ENCODE measurements at places on chromosomes 2 and 18.

DNA sequence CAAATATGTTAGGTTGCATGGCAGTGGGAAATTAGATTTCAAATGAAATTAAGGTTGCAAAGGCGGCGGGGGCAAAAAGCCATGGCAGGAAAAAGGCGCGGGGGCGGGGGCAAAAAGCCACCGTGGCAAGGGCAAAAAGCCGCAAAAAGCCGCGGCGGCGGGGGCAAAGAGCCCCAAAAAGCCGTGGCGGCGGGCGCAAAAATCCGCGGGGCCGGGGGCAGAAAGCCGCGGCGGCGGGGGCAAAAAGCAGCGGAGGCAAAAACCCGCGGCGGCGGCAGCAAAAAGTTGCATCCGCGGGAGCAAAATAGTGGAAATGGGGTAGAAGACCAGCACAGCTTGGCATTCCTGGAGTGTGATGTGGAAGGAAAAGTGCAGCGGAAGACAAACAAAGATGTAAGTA lies 417.1 kb downstream of the ANKRD30B start:
- no peak for DNase-seq

DNA sequence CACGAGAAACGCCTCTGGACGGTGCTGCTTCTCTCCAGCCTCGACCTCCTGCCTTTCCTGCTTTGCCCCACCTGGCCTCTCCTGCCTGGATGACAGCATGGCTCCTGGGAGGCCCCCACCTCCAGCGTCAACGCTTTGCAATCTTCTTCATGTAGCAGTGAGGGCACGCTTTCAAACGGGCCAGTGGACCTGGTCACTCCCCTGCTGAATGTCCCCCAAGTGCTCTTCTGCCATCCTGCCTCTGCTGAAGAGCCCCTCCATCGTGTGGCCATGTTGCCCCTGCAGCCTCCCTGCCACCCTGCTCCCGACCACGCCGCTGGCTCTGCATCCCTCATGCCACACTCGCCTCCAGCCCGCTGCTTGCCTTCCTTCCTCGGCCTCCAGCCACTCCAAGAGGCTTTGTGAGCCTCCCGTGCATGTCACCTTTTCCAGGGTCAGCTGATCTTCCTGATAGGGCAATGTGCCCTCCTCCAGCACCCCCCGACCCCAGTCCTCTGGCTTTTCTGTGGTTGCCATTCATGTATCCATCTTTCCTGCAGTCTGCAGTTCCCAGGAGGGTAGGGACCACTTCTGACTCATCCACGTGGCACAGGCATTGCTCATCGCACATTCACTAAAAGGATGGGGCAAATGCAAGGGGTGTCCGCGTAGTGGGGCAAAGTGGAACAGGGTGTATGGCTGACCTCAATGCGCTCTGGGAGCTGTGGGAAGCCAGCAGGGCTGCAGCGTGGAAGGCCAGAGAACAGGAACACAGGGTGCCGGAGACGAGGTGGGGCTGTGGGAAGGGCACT lies 268.8 kb downstream of the TWIST2 start:
- no peak for DNase-seq

GRCh38 chr2:226777611-226778010 lies 22.0 kb downstream of the IRS1 start:
- no peak for DNase-seq

DNA sequence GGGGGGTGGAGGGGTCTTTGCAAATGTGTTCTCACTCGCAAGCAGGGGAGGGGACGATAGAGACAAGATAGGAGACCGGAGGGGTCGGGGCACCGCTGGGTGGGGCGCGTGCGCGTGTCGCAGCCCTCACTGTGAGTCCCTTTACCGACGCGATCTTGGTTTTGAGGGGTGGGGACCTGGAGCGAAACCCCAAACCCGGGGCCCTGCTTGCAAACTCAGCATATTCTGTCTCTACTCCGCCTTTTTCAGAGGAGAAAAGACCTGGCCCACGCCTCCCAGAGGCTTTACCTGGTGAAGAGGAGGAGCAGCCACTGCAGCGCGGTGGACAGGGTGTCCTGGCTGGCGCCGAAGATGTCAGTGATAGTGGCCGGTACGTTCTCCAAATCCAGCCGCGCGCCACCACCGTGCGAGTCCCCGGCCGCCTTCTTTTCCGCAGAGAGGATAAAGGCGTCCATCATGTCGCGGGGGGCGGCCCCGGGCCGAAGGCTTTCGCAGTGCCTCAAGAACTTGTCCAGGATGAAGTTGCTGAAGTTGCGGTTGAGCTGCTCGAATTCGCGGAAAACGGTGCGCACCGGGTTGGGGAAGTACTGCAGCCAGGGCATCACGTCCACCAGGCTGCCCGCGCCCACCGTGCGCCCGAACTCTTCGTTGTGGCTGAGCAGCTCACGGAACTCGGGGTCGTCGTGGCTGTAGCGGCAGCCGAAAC lies 1.7 kb downstream of the CYP1B1 start:
- no peak for DNase-seq

DNA sequence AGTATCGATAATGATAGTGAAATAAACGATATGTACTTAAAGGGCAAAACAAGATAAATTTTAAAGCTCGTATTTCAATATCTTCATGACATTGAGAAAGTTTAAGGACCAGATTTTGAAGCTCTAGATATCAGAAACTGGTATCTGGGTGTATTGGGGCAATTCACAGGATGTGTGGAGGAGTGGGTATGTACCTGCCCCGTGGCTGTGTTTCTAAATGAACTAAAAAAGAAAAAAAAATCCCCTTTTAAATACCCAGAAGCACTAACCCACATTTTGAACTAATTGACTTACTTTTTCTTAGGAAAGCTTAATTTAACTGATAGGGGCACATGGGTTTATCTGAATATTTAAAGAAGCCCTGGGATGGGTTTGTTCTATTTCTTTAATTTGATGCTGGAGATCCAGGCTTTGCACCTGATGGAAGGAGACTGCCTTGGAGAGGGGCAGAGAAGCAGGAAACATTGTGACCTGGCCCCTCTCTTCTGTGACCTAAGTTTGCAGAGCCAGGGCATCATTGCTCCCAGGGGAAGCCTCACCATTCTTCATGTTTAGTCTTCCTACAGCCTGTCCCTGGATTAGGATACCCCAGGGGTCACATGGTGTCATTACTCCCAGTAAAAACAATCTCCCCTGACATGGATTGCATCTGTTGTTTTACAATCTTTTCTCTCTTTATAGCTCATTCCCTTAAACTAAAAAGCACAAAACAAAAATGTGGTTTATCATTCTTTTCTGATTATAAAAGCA lies 7.6 kb upstream of the KCTD1 start:
- DNase-seq: no peak

DNA sequence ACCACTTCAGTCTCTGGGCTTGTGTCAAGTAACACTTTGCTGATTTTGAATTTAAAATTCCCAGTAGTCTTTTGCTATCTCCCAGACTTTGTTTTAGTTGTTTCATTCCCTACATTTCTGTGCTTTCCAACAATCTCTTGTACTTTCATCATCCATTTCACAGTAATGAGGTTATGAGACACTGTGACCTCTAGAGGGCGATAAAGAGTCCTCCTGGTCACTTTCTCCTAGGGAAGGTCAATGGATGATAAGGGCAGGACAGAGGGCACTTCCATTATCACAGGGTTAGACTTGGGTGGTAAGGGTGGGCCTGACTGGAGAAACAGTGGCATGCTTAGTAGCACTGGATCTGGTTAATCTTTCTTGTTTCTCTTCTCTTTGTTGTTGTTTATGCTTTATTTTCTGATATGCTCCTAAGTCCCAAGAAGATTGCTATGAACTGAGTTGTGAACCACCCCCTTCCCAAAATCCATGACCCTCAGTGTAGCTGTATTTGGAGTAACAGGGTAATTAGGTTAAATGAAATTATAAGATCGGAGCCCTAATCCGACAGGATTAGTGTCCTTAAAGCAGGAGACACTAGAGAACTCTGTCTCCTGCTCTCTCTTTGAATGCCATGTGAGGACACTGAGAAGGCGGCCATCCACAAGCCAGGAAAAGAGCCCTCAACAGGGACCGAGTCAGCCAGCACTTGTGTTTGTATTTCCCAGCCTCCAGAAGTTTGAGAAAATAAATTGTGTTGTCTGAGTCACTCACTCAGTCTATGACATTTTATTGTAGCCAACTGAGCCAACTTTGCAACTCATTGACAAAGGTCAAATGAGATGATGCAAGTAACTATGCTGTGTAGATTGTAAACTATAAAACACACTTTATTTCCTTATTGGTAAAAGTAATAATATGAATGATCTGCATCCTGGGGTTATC lies 779.2 kb downstream of the CNTNAP5 start:
- peak; percentile 57 for DNase-seq

GRCh38 chr2:143481733-143482132 lies 352.5 kb downstream of the ARHGAP15 start:
- no peak for DNase-seq

DNA sequence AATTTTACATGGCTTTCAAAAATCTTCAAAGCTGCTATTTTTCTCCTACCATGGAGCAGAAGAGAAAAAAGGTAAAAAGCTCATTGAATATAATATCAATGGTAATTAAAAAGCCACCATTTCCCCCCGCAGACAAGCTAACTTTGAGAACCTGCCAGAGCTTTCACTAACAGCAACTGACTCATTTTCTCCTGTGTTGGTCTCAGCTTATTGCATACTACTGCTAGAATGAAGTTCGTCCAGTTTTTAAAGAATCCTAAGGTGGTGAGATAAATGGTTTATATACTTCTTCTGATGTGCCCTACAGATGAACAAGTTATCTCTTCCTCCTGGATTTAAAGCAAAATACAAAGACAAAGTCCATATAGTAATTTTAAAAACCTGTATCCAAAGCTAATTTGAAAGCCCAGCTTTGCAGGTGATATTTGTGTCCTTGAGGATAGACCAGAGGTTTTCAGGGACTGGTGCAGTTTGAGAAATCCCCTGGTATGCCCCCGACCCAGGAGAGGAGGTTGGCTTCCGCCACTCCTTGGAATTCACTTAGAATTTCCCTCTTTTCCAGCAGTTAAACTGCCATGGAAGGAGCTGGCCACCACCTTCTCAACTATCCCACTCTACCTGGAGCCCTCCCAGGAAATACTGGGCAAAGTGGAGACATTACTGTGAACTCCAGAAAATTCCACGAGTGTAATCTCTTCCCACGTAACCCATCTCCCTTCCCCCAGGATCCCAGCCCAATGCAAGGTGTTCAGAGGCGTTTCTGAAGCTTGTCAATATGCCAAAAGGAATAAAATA lies 17.5 kb downstream of the YPEL5 start:
- no peak for DNase-seq

DNA sequence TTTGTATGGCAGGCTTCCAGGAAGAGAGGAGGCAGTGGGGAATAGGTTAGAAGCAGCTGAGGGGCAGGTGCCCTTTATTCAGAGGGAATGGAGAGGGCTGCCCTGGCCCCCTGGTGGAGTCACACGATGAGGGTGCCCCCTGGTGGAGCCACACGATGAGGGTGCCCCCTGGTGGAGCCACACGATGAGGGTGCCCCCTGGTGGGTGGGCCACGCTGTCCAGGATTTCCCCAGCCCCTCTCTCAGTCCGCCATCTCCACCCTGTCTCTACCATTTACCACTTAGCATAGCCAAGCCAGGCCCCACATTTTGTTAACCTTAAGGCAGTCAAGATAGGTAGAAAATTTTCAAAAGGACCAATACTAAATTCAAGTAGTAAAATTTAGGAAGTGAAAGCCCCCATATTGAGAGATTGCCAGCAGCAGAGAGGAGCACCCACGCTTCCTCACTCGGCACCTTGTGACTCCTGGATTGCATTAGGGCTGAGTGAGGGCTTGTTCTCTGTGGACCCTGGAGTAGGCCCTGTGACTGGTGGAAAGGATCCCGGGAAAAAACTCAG lies 10.4 kb upstream of the FAM228A start:
- peak; percentile 81 for DNase-seq

DNA sequence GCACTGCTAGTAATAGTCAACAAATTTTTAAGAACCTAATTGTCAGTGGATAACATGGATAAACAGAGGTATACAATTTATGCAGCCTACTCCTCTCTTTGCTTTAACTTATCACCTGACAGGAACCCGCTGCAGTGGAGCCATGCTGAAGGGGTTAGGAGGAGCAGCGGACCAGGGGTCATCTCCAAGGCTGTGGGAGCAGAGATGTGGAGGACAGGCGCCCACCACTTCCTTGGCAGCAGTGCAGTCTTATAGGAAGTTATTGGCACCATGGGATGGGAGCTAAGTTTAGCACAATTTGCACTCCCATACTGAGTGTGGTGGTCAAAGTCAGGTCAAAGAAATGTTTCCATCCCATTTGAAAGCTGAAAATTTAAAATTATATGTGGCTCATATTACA lies 35.6 kb downstream of the HDLBP start:
- DNase-seq: peak; percentile 21

DNA sequence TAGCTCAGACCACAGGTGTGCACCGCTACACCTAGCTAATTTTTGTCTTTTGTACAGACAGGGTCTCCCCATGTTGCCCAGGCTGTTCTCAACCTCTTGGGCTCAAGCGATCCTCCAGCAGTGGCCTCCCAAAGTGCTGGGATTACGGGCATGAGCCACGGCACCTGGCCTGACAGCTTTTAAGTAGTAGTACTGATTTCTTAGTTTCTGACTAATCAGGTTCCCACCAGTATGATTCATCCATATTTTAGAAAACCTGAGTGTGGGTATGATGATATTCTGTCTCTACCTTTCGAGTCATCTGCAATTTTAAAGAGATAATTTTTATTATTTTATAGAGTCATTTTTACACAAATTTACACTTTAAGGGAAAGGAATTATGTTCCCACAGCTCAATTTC lies 46.4 kb upstream of the GULP1 start:
- DNase-seq: no peak

GRCh38 chr2:37809931-37810570 lies 115.0 kb upstream of the RMDN2 start:
- no peak for DNase-seq

DNA sequence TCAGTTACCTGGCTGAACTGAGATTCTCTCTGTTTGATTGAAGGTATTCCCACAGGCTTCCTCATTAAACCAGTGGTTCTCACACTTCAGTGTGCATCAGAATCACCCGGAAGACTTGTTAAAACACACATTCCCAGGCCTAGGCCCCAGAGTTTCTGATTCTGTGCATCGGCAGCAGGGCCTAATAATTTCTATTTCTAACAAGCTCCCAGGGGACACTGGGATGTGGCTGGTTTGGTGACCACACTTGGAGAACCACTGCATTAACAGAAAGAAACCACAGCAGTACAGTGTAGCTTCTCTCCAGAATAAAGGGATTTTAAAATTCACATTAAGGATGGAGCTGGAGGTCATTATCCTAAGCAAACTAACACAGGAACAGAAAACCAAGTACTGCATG lies 6.5 kb downstream of the MRO start:
- no peak for DNase-seq

DNA sequence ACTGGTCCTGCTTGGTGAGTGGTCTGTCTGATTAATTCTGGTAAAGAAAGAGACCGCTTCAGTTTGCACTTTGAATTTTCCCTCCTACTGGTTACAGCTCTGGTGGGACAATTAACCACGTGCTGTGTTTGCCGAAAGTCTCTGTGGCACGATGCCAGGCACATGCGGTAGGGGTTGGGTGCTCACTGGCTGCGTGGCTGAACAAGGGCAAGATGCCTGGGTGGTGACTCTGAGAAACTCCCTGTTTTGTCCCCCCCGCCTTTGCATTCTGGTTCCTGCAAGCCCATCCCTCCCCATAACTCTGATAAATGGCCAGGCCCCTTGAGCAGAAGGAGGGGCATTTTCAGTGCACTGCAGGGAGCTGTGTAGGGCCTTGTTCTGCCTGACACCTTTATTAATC lies 206.1 kb downstream of the TFCP2L1 start:
- no peak for DNase-seq

DNA sequence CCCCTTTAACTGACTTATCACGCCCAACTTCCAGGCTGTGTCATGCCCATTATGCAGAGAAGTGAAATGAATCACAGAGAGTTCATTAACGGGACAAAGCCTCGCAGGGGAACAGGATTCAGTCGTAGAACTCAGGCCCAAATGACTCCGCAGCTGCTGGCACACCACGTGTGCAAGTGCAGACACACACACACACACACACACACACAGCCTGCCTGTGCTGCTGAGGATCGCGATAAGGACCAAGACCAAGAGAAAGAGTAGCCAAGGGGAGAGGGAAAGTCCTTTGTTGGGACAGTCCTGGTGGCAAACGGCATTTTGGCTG lies 90.0 kb upstream of the TAF1B start:
- peak; percentile 90 for DNase-seq

Measured in inflammatory macrophage treated with lipopolysaccharide for 1 hour (primary cell).